Dorsolateral prefrontal cortex (tissue), 122 donors: ENCODE measurements at places on chromosomes 3 and 15.

DNA sequence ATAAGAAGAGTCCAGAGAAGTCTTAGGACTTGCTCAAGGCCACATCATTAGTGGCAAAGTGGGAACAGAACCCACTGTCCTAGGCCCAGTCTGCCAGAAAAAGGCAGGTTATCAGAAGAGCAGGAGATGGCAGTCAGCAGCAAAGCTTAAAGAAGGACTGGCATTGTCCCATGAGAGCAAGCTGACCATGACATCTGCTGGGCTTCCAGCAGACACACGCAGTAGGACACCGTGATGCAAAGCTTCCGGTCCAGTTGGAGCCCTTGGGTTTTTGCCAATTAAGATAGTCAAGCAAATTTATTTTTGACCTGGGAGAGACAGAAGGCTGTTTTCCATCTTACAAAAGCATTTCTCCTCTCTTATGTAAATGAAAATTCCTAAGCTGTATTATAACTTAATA is 42.1 kb downstream of the ZBTB38 start:
- no peak for DNase-seq

DNA sequence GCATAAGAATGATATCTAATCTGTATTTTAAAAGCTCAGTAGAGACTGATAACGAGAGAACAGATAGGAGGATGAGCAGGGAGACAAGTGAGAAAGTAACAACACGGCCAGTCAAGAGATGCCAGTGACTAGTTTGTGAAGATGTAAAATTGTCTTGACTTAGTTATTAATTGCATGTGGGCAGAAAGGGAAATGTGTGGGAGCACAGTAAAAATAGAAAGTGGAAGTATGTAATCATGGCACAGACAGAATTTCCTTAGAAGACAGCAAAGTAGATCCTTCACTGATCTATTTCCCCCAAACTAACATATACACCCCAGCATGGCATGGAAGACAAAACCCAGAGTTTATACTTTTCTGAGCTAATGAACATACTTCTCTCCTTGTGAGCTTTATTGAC is 344.5 kb downstream of the FGF12 start:
- no peak for DNase-seq

GRCh38 chr15:73335026-73335425 is 33.7 kb downstream of the HCN4 start:
- no peak for DNase-seq

GRCh38 chr3:15754047-15754446 is 43.7 kb downstream of the ANKRD28 start:
- DNase-seq = no peak

- DNase-seq = no peak
These were observed 30.3 kb upstream of the TUBGCP5 start for GRCh38 chr15:23069496-23070166.

GRCh38 chr3:132432639-132433038 is 15.3 kb downstream of the DNAJC13 start:
- DNase-seq = no peak

- DNase-seq = peak; percentile 46
These were observed 757 bp upstream of the DIPK2A start for GRCh38 chr3:143970773-143971358.

DNA sequence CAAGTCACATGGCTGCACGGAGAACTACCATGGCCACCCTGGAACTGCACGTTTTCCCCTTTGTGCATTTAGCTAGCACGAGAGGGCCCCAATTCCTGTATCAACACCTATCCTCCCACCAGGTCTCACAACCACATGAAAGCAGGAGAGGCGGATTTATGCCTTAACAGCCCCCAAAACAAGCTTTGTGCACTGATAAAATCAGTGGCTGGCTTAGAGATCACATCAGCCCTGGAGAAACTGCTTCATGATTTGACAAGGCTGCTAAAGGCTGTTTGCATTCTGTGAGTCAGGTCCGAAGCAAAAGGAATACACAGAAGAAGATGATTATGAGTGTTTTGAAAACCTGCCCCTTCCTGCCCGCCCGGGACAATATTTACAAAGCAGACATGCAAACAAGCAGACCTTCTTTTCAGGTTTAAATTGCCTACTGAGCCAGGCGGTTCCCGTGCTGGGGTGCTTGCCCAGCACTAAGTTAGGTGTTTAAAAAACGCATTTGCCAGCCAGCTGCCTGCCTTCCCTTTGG is 25.9 kb downstream of the CEMIP start:
- DNase-seq = no peak

- no peak for DNase-seq
These were observed 13.0 kb downstream of the TGM5 start for GRCh38 chr15:43253431-43254403.

DNA sequence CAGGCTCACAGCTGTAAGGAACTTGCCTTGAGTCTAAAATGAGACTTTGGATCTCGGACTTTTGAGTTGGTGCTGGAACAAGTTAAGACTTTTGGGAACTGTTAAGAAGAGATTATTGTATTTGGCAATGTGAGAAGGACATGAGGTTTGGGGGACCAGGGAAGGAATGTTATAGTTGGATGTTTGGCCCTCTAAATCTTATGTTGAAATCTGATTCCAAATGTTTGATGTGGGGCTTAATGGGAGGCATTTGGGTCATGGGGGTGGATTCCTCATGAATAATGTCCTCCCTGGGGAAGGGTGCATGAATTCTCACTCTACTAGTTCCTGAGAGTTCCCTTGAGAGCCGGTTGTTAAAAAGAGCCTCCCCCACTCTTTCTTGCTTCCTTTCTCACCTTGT is 18.5 kb upstream of the CHCHD6 start:
- no peak for DNase-seq

- DNase-seq = no peak
These were observed 623.3 kb downstream of the NSUN3 start for GRCh38 chr3:94686208-94686607.

GRCh38 chr3:155252021-155252420 is 41.5 kb downstream of the STRIT1 start:
- no peak for DNase-seq

DNA sequence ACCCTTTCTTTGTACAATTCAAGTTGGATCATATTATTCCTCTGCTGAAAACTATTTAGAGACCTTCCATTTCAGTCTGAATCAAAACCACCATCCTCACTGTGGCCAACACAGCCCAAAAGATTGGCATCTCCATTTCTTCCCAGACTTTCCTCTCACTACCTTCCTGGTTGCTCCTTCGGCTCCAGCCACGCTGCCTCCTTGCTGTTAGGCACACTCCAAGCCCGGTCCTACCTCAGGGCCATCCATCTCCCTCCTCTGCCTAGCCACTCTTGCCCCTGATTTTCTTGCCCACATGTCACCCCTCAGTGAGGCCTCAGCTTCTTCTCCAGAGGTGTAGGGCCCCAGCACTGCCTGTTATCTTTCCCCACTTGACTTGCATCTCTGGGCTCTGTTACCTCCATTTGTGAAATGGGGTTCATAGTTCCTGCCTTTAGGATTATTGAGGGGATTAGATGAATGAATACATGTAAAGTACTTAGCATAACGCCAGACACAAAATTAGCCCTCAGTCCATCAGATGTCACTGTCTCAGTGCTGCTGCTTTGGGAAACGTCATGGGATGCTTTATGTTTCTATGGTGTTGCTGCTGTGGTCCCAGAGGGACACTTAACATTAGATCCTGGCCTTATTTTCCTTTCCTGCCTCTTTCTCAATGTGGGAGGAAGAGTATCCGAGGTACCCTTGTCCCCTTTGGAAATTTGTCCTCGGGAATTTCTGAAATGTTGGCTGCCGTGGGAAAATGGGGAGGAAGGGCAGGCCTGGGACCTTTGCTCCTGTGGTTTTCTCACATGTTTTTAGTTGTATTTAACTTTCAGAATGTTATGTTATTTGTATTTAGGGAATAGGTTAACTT is 31.3 kb downstream of the SNRK start:
- no peak for DNase-seq

GRCh38 chr3:140378571-140379340 is 299.1 kb upstream of the TRIM42 start:
- peak; percentile 46 for DNase-seq

GRCh38 chr3:126157083-126157768 is 23.2 kb downstream of the ALDH1L1 start:
- DNase-seq = no peak

DNA sequence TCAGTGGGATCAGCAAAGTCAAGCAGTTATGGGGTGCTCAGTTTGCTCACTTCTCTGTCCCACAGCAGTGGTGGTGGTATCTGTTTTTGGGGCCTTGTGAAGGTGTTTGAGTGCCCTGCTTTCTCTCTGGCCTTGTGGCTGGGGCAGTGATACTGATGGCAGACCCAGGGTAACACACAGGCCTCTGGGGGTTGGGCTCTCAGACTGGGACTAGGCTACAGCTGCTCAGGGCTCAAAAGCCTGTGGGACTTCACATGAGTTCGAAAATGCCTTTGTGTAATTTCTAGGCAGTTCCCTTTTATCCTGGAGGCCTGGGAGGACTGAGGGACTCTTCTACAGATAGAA is 75.3 kb downstream of the STXBP5L start:
- no peak for DNase-seq

DNA sequence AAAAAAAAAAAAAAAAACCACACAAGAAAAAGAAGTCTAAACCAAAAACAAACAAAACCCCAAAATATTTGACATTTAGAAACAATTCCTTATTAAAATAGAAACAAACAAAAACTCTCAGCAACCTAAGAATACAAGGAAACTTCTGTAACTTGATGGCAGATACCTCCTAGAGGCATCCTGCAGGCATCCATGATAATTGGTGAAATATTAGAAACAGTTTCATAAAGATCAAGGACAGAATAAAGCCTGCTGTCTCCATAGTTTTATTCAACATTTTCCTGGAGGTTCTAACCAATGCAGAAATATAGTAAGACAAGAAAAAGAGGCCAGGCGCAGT is 63.0 kb upstream of the TRPM1 start:
- DNase-seq = no peak

GRCh38 chr15:77974098-77974414 is 103.5 kb downstream of the TBC1D2B start:
- DNase-seq = peak; percentile 73

GRCh38 chr15:40928821-40929659 is at the start of gene DLL4:
TSS of gene DLL4 (plus strand) at chr15:40929340. CDS start at chr15:40929669, 329 bp downstream.
- no peak for DNase-seq

DNA sequence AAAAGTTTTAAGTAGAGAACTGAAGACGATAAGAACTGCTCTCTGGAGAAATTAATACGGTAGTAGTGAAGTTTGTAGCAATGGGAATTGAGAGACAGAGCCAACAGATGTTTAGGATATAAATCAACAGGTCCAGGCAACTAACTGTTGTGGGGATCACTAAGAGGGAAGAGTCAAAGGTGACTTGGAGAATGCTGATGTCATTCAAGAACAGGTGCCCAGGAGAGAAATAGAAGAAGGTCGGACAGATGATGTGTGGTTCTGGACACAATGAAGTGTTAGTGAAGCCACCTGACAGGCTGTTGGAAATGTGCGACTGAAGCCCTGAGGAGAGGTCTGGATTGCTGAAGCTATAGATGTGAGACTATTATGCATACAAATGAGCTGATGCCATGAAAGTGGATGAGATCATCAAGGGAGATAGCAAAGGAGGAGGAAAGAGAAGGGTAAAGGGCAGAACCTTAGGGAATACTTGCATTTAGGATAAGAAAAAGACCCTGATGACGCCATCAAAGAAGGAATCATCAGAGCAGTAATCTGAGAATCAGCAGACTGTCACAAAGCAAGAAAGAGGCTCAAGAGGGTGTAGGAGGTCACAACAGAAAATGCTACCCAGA is 183.7 kb downstream of the FRMD5 start:
- no peak for DNase-seq

DNA sequence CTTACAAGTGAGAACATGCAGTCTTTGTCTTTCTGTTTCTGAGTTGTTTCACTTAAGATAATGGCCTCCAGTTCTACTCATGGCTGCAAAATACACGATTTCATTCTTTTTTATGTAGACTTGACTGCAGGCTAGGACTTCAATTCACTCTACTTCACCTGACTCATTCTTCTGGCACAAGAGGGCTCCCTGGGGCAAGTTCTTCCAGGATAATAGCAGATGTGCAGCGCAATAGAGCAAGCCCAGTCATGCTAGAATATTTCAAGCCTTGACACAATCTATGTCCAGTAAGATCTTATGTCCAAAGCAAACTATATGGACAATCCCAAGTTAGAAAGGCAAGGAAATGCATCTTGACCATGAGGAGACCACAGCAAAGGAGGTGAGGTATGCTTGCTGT is 211.7 kb upstream of the GADL1 start:
- DNase-seq = no peak

- peak; percentile 41 for DNase-seq
These were observed 89.7 kb downstream of the LIPC start for GRCh38 chr15:58521293-58521991.

DNA sequence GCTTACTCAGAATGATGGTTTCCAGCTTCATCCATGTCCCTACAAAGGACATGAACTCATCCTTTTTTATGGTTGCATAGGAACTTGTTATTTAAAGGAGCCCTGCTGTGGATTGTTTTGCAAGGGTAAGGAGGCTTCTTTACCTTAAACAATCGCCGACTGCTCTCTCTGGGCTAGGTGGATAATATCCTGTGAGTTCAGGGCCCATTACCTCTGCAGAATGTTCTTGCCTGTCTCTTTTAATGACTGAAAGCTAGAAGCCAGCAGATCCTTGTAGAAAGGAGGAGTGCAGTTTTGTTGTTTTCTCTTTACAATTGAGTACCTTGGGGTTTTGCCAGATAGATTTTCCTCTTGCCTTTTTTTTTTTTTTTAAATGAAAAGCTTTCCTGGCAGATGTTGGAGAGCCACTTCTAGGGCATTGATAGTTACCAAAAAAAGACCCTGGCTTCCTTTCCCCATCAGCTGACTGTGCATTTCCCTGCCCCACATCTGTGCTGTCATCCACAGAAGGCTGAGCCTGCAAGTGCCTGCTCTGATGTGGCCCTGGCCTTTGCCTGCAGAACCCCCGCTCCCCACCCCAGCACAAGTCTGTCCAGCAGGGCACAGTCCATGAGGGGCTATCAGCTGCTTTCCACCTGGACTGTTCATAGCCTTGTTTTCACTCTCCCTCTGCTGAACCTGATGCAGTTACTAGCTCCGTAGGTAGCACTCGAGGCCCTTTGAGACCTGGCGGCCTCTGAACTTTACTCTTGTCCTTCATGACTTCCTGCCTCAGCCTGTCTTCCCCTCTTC is 113.1 kb downstream of the CHCHD6 start:
- DNase-seq = no peak

DNA sequence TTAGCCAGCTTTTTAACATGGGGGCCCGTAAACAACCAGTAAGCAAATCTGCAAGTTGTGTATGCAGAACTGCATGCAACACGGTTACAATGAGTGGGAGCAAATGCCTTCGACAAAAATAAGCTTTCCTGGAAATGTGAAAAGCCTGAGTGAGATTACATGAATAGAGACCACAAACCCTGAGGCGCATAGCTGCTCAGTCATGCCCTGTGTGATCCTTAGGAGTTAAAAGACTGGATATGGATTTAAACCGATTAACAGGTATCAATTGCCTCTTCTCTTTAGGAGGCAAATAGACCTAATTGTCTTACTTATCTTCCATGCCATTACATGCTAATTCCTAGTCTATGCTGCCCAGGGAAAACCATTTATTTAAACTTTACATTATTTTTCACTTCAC is 810.3 kb downstream of the ROBO1 start:
- no peak for DNase-seq

GRCh38 chr15:62848632-62849050 is 193.9 kb upstream of the TPM1 start:
- DNase-seq = no peak

GRCh38 chr3:195253923-195254432 is 17.0 kb downstream of the XXYLT1 start:
- DNase-seq = no peak

- DNase-seq = no peak
These were observed 80.8 kb upstream of the PEX5L start for GRCh38 chr3:180117381-180118163.

GRCh38 chr15:57146506-57147201 is 228.2 kb downstream of the TCF12 start:
- DNase-seq = no peak

- no peak for DNase-seq
These were observed 4.8 kb downstream of the MORC1 start for GRCh38 chr3:109112946-109113760.
